ENCODE measurements at places on chromosomes 2 and 18. TPM values are rescaled to one million over a fixed set of nuclear protein-coding genes. Genes with fewer than 3 reads are reported as not detected.

DNA sequence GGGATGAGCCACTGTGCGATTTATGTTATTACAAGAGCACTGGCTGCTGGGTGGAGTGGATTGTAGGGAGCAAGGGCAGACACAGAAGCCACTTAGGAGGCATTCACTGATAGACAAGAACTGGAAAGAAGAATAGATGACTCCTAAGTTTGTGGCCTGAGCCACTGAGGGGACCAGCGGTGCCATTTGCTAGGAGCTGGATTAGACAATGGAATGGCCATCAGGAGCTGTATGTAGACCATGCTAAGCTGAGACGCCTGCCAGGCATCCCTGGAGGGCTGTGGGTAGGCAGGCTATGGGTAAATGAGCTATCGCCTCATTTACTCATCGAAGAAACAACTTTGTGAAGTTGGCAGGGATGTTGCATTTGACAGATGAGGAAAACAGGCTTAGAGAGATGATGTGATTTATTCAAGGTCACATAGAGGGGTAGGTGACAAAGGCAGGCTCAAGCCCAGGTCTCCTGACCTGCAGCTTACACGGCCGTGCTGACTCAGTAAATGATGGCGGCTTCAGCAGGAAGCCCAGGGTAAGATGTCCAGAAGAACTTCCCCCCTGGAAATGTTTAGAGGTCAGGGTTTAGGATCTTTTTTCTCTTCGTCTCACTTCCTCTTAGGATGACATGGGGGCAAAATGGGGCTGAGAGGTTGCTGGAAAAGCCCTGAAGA, 2.8 kb downstream of the MFSD2B start:
- no peak for DNase-seq

GRCh38 chr2:10773821-10774341, 38.7 kb downstream of the PDIA6 start:
- no peak for DNase-seq

DNA sequence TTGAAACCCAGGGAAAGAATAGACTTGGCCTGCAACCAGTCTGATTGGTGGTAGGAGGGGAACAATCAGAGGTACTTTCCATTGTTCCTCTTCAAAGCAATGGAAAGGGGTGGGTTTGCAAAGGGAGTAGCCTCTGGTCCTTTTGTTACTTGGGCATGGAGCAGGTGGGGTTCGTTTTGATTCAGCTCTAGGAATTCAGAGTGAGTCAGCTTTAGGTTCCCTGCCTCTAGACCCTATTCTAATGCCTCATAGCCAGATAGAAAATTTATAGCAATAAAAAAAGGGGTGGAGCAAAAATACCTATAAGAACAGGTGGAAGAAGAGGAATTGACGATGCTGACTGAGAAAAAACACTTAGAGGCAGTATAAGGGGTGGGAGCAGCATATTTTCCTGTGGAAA, 636.4 kb downstream of the PLCL1 start:
- no peak for DNase-seq

DNA sequence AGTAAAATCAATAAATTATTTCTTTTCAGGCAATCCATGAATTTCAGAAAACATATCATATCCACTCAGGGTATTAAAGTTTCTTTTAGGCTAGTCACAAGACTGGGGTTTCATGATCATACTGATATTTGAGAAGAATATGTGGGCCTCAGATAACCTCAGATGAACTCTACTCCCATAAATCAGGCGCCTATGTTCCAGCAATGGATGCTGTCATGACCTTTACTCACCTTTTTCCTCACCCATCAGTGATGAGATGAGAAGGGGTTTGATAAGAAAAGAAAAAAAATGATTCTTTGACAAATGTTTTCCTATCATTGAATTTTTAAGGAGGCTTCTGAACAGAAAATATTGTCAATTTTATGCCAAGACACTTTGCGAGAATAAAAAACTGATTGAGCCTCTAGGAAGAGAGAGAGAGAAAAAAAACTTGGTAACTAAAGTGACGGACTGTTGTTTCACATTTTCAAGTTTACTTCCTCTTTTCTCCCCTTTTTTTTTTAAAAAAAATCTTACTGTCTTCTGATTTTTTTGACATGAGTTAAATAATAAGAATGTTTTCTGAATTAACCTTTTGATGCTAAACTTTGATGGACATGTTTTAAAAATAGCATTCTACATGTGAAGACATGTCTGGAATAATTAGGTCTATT, 309.1 kb upstream of the MAP2 start:
- no peak for DNase-seq

GRCh38 chr2:101080211-101081068, 70.7 kb downstream of the TBC1D8 start:
- DNase-seq = no peak

DNA sequence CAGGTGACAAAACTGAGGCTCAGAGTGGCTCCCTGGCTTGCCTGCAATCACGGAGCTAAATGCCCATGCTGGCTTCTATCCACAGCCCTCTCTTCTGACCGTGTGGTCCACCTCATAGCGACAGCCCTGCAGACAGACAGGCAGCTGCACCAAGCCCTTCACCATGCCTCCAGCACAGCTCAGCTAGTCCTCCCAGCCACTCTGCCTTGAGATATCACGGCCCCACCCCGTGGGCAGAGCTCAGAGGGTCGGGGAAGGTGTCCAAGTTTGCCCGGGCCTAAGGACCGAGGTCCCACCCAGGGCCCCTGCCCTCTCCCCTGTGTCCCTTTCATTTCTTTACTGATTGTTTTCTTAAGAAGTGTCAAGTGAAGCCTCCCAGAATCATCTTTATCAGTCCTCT, 128.2 kb upstream of the GLI2 start:
- DNase-seq = no peak

Gene COL3A1
- not detected for total RNA-seq

Gene CROCC2
- total RNA-seq = not detected

All from activated naive CD8-positive, alpha-beta T cell treated with anti-CD3 and anti-CD28 coated beads, Interleukin-2, amount 10 ng/mL, durations not matched to agents 7 days and 5 days (primary cell).